ENCODE measurements at places on chromosomes 2 and 18. TPM values are rescaled to one million over a fixed set of nuclear protein-coding genes. Genes with fewer than 3 reads are reported as not detected.

DNA sequence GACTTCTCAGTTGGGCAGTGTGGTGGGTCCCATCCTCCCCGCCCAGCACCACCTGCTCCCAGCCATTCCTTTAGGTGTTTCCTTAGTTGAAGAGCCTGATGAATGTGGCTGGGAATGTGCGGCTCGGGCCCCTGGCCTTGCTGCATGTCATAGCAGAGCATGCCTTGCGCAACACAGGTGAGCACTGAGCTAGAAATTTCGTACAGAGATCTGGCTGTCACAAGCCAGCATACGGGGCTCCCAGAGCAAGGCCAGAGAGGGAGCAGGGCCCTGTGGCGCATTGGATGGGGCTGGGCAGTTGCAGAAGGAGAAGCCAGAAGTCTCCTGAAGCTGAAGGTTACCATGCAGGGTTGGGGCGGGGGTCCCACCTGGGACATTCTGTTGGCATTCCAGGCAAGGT, 129.7 kb downstream of the WDSUB1 start:
- no peak for DNase-seq

DNA sequence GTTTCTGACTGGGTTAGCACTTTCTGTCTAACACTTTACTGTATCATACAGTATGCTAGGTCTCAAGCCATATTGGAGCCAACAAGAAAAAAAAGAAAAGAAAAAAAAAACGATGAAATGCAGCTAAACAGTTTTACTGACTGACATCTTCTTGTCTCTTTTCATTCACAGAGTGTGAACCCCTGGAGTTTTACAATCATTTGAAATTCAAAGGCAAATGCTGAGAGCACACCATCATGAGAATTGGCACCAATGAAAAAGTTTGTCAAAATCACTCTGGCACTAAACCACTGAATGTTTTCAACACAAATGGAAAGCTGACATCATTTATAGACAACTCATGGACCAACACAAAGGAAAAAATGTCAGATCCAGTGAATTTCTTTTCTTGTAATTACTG, 513.3 kb downstream of the LRRTM4 start:
- no peak for DNase-seq

DNA sequence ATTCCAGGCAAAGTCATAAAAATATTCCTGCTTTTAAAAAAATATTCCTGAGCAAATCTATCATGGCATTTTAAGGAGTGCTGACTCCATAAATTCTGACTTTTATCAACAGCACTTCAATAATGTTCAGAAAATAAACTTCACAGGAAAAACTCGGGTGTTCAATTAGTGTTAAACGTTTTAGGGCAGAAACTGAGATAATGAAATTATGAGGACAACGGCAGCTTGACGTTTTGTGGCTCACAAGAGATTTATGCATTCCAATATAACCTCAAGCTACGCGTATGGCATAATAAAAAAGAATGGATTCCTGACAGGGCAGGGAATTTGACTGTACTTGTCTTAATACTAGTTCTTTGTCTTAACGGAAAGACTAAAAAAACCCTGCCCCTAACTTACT, 133.2 kb downstream of the ICOS start:
- no peak for DNase-seq

The GAD1 gene
- total RNA-seq = 1.6 TPM

The TRIM54 gene
- 0.19 TPM for total RNA-seq

The NTSR2 gene
- not detected for total RNA-seq
